ENCODE measurements at places on chromosomes 5 and 9.

- peak; percentile 89 for DNase-seq
These were observed 161.9 kb downstream of the TRIO start for GRCh38 chr5:14305045-14305444.

GRCh38 chr9:3855929-3856328 is 330.1 kb upstream of the RFX3 start:
- no peak for DNase-seq

DNA sequence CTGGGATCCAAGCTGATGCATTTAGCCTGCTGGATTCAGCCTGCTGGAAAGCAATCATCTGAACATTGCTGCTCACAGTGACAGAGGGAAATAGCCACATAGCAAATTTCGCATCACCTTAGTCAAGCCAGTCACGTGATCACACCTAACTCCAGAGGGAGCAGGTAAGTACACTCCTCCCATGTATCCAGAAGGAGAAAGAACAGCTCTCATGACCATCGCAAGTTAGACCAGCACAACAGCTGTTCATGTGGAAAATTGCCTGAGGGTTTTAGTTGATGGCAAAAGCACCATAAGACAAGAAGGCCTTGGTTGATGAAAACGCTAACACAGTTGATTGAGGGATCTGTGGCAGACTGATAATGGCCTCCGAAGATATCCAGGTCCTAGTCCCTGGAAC is 34.2 kb upstream of the MYO10 start:
- no peak for DNase-seq

DNA sequence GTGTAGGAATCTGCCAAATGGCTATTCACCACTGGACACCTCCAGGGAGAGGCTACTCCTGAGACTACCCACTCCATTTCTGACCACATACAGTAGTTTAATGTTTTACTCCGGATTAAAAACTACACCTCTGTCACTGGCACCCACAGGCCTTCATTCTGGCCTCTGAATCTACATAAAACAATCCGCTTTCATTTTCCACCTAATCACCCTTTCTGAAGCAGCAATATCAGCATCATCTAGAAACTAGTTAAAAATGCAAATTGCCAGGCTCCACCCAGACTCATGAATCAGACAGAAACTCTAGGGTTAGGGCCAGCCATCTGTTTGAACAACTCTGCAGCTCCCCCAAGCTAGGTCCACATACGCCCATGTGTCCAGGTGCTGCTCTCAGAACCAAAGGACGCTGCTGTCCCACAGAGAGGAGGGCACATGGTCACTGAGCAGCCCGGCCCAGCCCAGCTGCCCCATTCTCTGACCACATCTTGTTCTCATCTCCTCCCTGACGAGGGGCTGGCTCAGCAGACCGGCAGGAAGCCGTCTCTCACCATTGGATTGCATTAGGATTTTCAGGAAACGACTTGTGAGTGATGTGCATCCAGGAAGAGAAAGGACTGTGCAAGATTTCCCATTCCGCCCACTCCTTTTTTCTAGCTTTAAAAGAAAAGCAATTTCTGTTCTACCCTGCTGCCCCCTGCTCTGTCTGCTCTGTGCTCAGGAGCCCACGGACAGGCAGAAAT is 34.7 kb downstream of the ADAM19 start:
- DNase-seq, result peak; percentile 78

- no peak for DNase-seq
These were observed 5.9 kb downstream of the SLC23A1 start for GRCh38 chr5:139377226-139377625.

DNA sequence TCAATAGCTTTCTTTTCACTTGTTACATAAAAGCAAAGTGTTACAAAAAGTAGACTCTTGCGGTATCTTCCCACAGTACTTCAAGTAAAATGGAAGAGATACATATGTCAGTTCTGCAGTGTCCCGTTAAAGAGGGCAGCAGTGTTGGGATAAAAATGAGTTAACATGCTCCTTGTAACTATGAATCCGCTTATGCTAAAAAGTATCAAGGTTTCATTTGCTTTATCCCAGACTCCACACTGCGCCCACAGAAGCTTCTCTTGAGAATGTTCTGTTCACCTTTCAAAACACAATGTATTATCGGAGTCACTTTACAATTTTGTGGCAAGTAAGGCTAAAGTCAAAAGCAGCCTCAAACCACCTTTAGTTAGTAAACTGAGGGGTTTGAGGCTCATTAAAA is 790 bp downstream of the PTAR1 start:
- no peak for DNase-seq

DNA sequence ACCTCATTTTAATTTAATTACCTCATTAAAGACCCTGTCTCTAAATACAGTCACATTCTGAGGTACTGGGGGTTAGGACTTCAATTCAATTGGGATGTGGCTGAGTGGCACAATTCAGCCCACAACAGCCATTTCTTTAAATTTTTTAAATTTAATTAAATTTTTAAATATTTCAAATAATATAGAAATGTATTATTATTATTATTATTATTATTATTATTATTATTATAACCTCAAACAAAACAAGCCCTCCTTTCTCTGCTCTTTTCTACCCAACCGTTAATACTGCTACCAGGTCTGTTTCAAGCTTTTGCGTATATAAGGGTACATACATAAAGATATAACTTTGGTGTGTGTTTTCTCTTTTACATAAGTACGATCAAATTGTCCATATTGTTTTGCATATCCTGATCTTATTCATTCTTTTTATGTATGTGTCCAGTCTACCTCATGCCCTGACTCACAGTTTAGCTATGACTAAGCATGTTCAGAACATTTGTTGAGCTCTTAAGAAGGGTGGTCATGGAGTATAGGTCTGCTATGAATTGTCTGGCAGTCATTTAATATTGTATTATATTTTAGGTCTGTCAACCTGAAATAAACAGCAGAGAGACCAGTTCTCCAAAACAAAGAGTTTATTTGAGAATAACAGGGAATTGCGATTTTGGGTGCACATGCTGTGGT is 16.1 kb upstream of the RAB14 start:
- peak; percentile 86 for DNase-seq

GRCh38 chr9:113057193-113057592 is 669 bp upstream of the ZFP37 start:
- DNase-seq, result no peak

DNA sequence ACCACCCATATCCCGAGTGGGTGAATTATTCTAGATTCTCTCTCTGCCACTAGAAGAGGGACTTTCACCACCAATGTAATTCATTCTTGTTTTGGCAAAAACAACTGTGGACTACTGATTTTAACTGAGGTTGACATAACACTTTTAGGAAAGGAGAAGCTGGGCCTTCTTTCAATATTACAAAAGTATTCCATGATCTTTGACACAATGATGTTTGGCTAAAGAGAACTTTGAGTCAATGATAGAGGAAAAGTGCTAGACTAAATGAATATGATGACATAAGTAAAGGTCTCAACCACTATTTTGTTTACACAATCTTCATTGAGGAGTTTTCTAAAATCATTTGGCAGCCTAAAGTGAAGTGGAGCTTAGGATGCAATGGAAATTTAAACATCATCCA is 336.9 kb upstream of the PDE4D start:
- DNase-seq, result no peak

DNA sequence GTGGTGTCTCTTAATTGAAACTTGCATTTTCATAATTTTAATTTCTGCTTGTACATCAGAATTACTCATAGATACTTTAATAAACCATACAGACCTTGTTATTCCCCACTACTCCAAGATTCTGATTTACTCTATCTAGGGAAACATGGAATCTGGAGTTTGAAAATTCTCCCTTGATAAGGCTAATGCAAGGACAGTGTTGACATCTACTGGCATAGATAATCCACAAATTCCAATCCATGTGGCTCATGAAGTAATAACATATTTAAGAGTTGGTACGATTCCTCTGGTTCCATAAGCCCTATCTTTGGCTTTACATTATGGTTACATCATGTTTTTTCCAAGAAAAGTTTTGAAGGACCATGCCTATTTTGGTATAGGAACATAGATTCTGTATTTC is 759.2 kb downstream of the TLR4 start:
- no peak for DNase-seq

GRCh38 chr5:6582507-6583048 is 50.3 kb downstream of the NSUN2 start:
- no peak for DNase-seq

DNA sequence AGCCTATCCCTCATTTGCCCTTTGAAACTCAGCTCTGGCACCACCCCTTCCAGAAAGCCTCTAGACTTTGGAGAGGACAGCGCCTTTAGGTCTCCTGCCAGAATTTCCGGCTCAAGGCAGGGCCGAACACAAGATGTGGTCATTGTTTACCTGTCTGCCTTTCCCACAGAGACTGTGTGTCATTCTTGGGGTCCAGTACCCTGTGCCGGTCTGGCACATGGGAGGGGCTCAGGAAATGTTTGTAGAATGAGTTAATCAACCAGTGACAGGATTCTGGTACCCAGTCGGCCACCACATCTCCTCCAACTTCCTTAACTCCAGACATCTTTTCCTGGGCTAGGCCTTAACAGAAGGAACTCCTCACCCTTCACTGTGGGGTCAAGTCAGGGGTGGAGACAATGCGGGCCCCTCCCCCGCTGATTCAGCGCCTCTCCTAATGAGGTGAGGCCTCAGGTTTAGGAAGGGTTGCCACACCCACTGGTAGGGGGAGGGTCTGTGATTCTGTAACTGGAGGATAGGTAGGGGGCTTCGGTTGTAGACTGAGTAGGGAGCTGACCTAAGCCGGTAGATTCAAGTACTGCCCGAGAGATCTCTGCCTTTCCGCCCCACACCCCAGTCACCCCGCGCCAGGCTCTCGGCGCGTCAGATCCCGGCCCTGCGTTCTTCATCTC is 29.3 kb downstream of the PCDH1 start:
- peak; percentile 92 for DNase-seq

GRCh38 chr9:121331992-121332685 is 37.9 kb downstream of the STOM start:
- peak; percentile 56 for DNase-seq

DNA sequence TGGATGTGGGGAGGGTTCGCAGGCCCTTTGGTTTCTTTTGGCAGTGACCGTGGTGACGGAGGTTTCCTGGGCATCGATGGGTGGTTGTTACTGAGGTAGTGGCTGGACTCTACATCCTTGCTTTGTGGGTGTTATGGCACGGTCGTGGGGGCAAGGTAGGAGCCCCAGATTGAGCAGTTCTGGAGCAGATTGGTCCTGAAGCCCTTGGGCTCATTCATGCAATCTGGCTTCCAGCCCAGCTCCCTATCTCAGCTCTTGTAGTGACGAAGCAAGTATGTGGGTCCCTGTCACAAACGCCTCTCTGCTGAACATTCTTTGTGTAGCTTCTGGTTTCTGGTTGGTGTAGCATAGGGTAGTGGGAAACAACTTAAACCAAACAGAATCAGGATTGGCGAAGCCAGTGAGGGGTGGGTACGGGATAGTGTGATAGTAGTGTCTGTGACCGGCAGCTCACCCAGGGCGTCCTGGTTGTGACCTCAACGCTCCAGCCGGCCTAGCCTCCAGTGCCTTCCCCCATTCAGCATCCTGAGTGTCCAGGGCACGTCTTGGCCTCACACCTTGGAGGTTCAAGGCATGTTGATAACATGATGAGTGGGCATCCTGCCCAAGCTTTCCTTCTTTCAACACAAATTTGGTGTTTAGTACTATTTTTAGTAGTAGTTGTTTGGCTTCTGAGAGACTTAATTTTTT is 2.9 kb downstream of the NDUFS6 start:
- no peak for DNase-seq

DNA sequence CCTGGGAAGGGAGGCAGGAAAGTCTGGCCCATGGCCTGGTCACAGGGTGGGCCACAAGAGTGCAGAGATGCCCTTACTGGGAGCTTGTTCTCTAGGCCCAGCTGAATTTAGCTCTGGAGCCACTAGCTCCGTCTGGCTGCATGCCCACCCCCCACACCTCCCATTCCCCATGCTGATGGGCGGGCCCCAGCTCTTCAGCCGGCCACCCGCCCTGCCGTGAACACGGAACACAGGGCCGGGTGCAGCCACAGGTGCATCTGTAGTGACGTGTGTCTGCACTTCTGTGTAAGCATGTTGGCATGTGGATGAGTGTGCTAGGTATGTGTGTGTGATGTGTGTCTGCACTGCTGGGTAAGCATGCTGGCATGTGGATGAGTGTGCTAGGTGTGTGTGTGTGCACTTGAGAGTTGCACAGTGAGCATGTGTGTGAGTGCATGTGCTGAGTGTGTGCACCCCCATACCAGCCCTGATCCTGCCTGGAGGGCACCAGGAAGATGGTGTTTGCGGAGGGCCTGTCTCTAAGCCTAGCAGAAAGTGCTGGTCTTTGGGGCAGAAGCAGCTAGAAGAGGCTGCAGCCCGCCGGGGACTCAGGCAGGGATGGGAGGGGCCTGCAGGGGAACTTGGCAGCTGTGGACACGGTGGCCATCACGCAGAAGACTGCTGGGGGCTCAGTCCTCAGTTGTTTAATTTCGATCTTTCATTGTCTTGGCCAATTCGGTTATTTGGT is 136.4 kb downstream of the CACNA1B start:
- no peak for DNase-seq

GRCh38 chr9:127180457-127181314 is 58.3 kb upstream of the ANGPTL2 start:
- DNase-seq, result no peak

- DNase-seq, result no peak
These were observed 8.0 kb downstream of the CLPTM1L start for GRCh38 chr5:1336749-1337488.

DNA sequence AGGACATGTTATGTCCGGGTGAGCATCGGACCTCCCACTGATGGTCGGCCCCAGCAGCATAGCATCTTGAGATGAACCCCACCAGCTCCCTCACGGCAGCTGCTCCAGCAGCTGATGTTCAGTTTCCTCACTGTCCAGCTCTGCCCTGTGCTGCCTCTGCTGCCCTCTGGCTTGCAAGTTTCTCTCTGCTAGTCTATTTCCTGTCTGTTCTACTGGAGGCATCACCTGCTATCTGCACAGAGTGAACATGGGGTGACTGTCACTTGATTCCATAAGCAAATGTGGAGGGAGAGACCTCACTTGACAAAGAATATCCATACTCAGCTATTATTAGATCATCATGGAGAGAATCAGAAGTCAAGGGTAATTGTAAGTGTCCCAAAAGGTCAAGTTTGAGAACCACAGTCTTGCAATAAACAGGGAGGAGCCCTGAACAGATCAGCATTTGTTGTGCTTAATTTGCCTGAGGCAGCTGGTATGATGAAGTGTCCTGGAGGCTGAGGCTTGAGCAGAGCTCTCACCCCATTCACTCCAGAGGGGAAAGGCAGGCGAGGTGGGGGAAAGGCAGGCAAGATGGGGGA is 702.8 kb downstream of the SEMA5A start:
- DNase-seq, result peak; percentile 64

GRCh38 chr5:67291671-67292070 is 95.1 kb upstream of the CD180 start:
- DNase-seq, result no peak

DNA sequence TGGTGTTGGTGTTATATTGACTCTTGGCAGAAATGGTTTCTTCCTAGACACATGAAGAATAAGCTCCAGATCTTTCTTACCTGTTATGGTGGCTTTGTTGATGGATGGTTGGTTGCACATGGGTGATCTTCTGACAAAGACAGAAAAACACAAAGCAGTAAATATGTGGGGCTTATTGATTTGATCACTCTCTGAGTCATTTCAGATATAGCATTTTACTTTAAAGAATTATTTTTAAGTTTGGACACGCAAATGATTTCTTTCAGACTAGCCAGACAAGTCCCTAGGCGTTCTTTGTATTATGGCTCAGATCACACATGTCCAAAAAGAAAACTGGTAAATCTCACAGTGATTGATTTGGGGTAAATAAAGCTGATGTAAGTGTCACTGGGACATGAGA is 597.6 kb downstream of the RAB3C start:
- DNase-seq, result no peak

- peak; percentile 62 for DNase-seq
These were observed 1.0 kb upstream of the PTBP3 start for GRCh38 chr9:112334432-112334841.

GRCh38 chr9:114000063-114000454 is 78.0 kb downstream of the AMBP start:
- no peak for DNase-seq

GRCh38 chr9:81906671-81907070 is 21.6 kb upstream of the SPATA31D4 start:
- peak; percentile 24 for DNase-seq
